ENCODE measurements at places on chromosomes 12 and 14. TPM values are rescaled to one million over a fixed set of nuclear protein-coding genes. Genes with fewer than 3 reads are reported as not detected.

The AQP6 gene
- total RNA-seq, result not detected

The PAPOLA gene
- total RNA-seq, result 164 TPM

The TAS2R30 gene
- total RNA-seq, result 4.0 TPM

- DNase-seq, result no peak
Measured at GRCh38 chr12:61629702-61630101, 630.5 kb upstream of the USP15 start.

The MUCL1 gene
- total RNA-seq, result not detected

- no peak for DNase-seq
Measured at GRCh38 chr12:10140001-10140400, 10.0 kb upstream of the CLEC7A start.

The PIANP gene
- total RNA-seq, result 0.67 TPM

GRCh38 chr12:131311764-131312163, 358.1 kb downstream of the ADGRD1 start:
- no peak for DNase-seq

DNA sequence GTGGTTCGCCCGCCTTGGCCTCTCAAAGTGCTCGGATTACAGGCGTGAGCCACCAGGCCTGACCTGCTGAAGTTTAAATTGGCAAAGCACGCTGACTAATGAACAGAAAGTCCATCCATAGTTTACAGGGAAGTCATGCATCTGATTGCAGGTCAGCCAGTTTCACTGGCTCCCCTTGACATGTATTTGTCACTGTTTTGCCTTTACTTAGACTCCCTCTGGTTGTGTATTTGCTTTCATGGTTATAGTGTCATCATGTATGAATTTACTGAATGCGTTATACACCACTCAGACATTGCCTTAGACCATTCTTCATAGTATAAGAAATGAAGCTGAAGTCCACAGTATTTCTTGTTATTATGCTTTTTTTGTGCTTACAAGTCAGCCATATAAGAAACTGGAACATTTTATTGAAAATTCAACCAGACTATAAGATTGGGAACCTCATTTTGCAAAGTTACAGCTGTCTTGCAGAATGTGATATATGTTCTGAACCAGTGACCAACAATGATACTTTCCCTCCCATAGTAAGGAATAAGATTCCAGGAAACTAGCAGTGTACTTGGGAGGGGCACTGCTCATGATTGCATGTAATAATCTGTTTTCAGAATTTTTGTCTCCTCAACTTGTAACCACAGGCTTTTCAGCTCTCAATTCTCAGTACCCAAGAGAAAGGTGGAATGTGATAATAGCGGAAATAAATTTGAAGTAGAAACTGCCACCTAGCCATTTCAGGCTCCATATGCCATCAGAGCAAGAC, 51.9 kb upstream of the ATF7IP start:
- no peak for DNase-seq

DNA sequence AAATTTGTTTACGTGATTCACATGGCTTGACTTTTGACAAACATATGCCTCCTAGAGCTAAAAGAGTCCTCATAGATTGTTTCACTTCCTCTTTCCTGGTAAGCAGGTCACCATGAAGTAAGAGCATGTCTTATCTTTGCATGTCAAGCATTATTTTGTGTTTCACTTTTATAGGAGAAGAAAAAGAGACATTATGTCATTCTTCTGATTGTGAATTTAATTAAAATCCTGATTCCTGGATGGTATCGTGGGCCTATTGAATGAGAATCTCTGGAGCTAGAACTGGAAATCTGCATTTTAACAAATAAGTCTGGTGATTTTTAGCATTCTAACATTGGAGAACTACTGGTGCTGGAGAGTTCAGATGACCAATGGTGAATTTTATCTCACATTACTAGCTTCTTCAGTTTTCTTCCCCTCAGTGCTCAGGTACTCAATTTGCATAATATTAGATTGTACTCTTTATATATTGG, 218.6 kb upstream of the ATP2B1 start:
- DNase-seq, result no peak

The TSPAN9 gene
- total RNA-seq, result 7.1 TPM

- DNase-seq, result no peak
Measured at GRCh38 chr14:79096811-79097210, 926.6 kb downstream of the NRXN3 start.

DNA sequence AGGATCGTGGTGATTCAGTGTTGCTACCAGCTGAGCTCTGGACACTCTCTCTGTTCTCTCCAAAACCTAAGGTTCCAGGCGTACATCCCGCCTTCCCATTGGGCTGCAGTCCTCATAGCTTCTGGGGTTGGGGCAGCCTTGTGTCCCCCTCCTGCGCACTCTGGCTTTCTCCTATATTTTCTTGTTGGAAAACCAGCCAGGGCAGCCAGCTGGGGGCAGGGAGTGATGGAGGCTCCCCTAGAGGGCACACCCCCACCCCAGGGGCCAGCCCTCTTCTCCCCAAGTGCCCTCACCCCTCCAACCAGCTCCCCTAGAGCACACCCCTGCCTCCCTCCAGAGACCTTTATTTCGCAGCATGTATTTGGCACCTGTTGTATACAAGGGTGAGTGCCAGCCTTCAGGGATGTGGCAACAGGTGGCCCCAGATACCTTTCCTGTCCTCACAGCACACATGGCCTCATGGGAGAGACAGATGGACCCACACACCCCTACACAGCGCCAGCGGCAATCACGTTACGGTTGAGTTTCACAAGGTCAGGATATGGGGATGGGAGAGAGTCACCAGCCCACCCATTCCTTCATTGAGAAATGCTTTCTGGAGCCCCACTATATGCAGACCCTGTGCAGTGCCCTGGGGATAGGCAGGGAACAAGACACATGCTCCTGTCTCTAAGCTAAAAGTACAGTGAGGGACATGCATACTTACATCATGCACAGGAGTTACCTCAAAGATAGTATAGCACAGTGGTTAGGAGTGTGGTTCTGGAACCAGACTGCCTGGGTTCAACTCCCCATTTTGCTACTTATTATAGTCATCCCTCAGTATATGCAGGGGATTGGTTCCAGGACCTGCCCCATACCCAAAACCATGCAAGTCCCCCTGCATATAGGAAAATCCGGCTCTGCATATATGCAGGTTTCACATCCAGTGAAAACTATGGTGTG, 141.1 kb downstream of the PHETA1 start:
- no peak for DNase-seq

The MAP3K12 gene
- 6.8 TPM for total RNA-seq

DNA sequence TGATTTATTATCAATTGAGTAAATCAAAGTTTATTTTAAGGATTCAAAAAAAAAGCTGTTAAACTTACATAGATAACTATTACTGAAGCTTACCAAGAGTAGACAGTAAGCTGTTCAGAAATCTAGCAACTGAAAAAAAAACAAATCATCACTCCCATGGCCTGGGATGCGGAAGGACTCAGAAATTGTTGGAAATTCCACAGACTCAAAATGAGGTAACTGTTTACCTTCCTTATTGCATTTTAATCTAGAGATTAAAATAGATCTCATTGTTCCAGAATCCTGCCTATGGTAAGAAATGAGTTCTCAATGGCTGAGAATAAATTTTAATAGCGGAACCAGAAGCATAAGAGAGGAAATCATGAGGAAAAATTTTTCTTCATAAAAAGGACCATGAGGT, 87.2 kb downstream of the PPM1H start:
- DNase-seq, result no peak

DNA sequence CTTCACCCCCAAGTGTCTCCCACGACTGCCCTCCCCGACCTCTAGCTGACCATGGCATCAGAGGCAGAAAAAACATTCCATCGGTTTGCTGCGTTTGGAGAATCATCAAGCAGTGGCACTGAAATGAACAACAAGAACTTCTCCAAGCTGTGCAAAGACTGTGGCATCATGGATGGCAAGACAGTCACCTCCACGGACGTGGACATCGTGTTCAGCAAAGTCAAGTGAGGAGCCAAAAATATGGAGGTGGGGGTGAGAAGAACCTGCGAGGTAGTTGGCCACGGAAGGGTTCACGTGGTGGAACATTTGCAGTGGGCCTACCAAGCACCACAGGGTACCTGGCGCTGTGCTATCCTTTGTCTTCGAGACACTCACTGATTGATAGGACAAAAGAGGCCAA, 514 bp downstream of the TPPP2 start:
- no peak for DNase-seq

- DNase-seq, result no peak
Measured at GRCh38 chr12:114976372-114976771, 292.4 kb upstream of the TBX3 start.

DNA sequence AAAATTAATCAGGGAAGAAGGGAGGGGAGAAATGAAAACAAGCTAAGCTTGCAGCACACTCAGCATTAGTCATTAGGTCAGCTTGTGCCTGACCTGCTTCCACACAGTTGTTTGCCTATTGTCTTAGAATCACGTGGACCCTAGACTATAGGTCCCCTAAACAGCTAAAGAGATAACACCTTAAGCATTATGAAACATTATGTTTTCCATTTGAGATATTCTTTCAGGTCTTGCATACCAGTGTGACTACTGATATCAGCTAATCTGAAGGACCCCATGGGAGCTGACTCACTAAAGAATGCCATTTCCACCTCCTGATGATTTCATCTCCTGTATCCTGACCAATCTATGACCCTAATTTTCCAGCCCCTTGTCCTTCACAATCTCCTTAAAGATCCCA, 154.1 kb upstream of the FUT8 start:
- DNase-seq, result no peak

GRCh38 chr12:129949651-129950050, 45.8 kb upstream of the TMEM132D start:
- DNase-seq, result no peak

DNA sequence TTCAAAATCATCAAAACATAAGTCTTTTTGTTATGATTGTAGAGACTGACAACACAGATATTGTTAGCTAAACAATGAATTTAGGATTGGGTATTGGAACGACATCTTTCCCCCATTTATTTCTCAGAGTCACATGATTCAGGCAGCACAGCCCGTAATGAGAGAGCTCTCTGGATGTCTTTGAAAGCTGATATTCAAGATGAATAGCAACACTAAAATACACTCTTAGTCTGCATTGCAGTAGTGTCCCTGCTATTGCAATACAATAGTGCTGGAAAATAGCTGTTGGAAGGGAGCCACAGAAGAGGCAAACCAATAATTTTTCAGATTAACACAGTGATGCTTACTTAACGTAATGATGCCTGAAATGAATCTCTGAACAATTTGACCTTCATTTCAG, 9.9 kb downstream of the GTSF1 start:
- DNase-seq, result no peak

DNA sequence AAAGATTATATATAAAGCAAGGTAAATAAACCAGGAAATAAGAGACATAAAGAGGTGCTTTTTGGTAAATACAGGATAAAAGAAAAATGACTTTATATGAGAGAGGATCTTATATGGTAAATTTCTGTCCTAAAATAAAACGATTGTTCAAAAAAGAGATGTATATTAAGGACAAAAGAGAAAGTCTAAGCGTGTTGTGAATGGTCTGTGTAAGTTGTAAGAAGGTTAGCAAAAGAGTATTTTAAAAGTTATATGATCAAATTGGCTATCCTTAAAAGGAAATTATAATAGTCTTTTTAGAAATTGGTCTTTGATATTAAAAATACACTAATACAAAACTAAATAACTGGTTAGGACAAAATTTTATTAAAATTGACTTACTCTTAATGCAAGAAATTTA, 14.1 kb upstream of the ACSM4 start:
- no peak for DNase-seq
